ENCODE measurements at places on chromosomes 7 and 10. TPM values are rescaled to one million over a fixed set of nuclear protein-coding genes. Genes with fewer than 3 reads are reported as not detected.

RSPH10B gene
- total RNA-seq = 0.64 TPM

SPACDR gene
- total RNA-seq = 4.2 TPM

PNLIPRP2 gene
- total RNA-seq = not detected

DNA sequence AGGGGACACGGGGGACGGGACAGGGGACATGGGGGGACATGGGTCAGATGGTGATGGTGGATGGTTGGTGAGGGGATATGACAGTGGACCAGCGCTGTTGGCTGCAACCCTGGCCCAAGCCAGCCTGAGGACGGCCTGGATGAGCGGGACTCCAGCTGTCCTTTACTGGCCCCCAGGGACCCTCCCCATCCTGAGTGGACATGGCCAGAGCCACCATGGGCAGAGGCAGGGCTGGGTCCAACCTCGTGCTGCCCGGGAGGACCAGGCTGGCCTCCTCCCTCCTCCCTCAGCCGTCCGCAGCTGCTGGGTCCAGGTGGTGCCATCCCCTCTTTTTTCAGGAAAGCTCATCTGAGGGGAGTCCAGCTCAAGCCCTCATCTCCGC lies 30.4 kb downstream of the GET4 start:
- H3K36me3 ChIP-seq = no peaks in the 10 kb centered on the region
- H3K27ac ChIP-seq = no peak overlapping the region
- H3K4me1 ChIP-seq = no peaks in the 10 kb centered on the region
- H3K27me3 ChIP-seq = no peaks in the 10 kb centered on the region

DNA sequence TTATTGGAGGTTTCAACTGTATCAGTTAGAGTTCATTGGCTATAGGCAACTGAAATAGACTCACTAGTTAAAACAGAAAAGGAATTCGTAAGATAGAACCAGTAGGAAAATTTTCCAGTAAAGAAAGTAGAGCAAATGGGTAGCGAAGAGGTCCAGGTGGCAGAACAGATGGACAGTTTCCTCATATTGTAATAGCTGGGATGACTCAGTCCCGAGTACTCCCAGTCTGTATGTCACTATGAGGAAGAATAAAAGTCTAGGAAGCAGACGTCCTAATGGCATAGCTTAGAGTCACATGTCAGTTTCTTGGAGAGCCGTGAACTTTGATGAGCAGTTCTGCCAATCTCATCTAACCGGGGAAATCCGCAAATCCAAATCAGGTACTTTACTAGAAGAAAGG lies 95.3 kb downstream of the RNF32 start:
- no peaks in the 10 kb centered on the region for H3K27me3 ChIP-seq
- H3K36me3 ChIP-seq = peaks cover 37% of the 10 kb centered on the region
- H3K4me1 ChIP-seq = no peaks in the 10 kb centered on the region
- no peak overlapping the region for H3K27ac ChIP-seq

GRCh38 chr10:88042160-88043100 lies 179.0 kb downstream of the PTEN start:
- H3K27me3 ChIP-seq = peaks cover 7% of the 10 kb centered on the region
- H3K4me1 ChIP-seq = peaks cover 25% of the 10 kb centered on the region
- H3K4me3 ChIP-seq = peak overlapping the region; percentile 8
- DNase-seq = no peak

GRCh38 chr10:11631890-11632587 lies 20.6 kb upstream of the USP6NL start:
- H3K4me3 ChIP-seq = peak overlapping the region; percentile 55
- peaks cover 31% of the 10 kb centered on the region for H3K4me1 ChIP-seq
- no peak overlapping the region for H3K27ac ChIP-seq
- peak; percentile 79 for DNase-seq
- peaks cover 46% of the 10 kb centered on the region for H3K27me3 ChIP-seq
- H3K36me3 ChIP-seq = peaks cover 9% of the 10 kb centered on the region
